ENCODE measurements at places on chromosomes 7 and 10. TPM values are rescaled to one million over a fixed set of nuclear protein-coding genes. Genes with fewer than 3 reads are reported as not detected.

TBATA gene
- not detected for total RNA-seq

SLC35G1 gene
- total RNA-seq: 6.1 TPM

AKR1C3 gene
- 1,414 TPM for total RNA-seq

MLXIPL gene
- 0.90 TPM for total RNA-seq

SRRM3 gene
- 5.7 TPM for total RNA-seq

SPOCK2 gene
- 0.25 TPM for total RNA-seq

KCNIP2 gene
- total RNA-seq: 0.66 TPM

MLLT10 gene
- 34.2 TPM for total RNA-seq

PRSS2 gene
- not detected for total RNA-seq

SFTPA1 gene
- total RNA-seq: not detected

STYXL1 gene
- 39.5 TPM for total RNA-seq

VAX1 gene
- 1.7 TPM for total RNA-seq

ZPBP gene
- not detected for total RNA-seq

CALML3 gene
- total RNA-seq: not detected

PDE1C gene
- 3.7 TPM for total RNA-seq

CCM2 gene
- 40.8 TPM for total RNA-seq

All from A549 treated with RU486 at 1 μM for 4 hours (cell line).